ENCODE measurements at places on chromosomes 3 and 15. TPM values are rescaled to one million over a fixed set of nuclear protein-coding genes. Genes with fewer than 3 reads are reported as not detected.

Gene PDCD10
- total RNA-seq = 68.8 TPM

Gene EBLN2
- total RNA-seq = 5.1 TPM

Gene KBTBD13
- not detected for total RNA-seq

Gene GOLGA8S
- 0.49 TPM for total RNA-seq

GRCh38 chr3:144028798-144029411, 57.3 kb downstream of the DIPK2A start:
- no peaks in the 10 kb centered on the region for H3K36me3 ChIP-seq
- H3K27me3 ChIP-seq = peaks cover 23% of the 10 kb centered on the region
- no peak for DNase-seq

DNA sequence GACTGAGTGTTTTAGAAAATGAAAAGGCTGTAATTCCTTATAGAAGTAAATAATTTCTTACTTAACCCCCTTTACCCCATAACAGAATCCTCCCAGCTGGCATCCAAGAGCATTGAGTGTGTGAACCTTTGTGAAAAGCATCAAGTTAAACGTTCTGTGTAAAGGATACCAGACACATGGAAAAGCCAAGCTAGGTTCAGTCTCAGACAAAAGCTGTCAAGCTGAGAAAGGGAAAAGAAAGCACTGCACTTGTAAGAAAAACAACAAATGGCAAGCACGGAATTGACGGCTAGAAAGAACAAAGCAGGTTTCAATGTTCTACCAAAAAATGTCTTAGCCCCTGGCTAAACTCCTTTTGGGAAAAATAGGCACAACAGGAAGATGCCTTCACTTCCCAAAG, 176.5 kb downstream of the FHIT start:
- H3K27me3 ChIP-seq = no peaks in the 10 kb centered on the region
- no peaks in the 10 kb centered on the region for H3K36me3 ChIP-seq
- no peak for DNase-seq
- no peak overlapping the region for H3K4me3 ChIP-seq

- no peak overlapping the region for H3K4me3 ChIP-seq
Observed at GRCh38 chr3:4119119-4119518, 184.1 kb upstream of the SETMAR start.

GRCh38 chr15:101651554-101652097, 555 bp downstream of the TM2D3 start:
- H3K4me3 ChIP-seq = peak overlapping the region; percentile 93
- H3K4me1 ChIP-seq = peaks cover 46% of the 10 kb centered on the region
- H3K36me3 ChIP-seq = peaks cover 14% of the 10 kb centered on the region
- no peak for DNase-seq
- peak overlapping the region; percentile 96 for H3K27ac ChIP-seq
- no peaks in the 10 kb centered on the region for H3K27me3 ChIP-seq

DNA sequence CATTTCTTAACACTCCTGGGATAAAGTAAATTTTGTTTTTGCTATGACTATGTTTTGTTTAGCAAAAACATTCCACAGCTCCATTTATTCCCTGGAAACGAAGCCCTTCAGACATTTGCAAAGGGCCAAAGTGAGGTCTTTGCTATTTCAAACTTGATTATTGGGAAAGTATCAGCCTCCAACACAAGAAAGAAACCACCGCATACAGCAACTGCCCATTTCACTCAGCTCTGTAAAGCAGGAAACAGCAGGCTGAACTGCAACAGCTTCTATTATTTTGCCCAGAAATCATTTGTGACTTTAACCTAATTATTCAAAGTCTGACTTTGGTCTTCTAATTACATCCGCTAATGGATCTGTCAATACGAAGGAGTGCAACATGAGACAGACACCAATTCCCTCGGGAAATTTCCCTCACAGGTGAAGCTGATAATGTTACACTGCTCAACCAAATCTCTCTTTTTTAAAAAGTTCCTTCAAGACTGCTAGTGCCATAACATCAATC, 72.1 kb downstream of the RFTN1 start:
- no peaks in the 10 kb centered on the region for H3K27me3 ChIP-seq
- H3K4me3 ChIP-seq = no peak overlapping the region
- DNase-seq = no peak
- H3K4me1 ChIP-seq = peaks cover 8% of the 10 kb centered on the region
- H3K36me3 ChIP-seq = peaks cover 27% of the 10 kb centered on the region

DNA sequence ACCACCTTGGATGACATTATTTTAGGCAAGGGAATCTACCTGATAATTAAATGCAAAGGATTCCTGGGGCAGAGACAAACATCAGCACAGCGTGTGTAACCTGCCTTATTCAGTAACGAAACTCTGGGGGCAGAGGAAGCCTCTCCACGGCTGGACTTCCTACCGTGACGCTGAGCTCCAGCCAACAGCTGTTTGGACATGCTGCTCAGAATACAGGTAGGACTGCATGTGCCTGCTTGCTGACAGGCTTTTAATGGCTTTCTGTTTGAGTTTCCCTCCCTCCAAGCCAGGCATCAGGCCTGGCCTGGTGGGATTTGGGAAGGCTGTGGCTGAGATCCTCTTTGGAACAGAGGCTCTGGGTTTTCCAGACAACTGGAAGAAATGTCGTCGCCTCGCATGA, 150.6 kb downstream of the ADAMTS17 start:
- no peak for DNase-seq
- H3K27ac ChIP-seq = no peak overlapping the region
- no peaks in the 10 kb centered on the region for H3K4me1 ChIP-seq
- no peaks in the 10 kb centered on the region for H3K36me3 ChIP-seq
- no peak overlapping the region for H3K4me3 ChIP-seq

GRCh38 chr15:80203361-80203885, 48.6 kb downstream of the CTXND1 start:
- no peak overlapping the region for H3K4me3 ChIP-seq
- peaks cover 33% of the 10 kb centered on the region for H3K27me3 ChIP-seq
- no peaks in the 10 kb centered on the region for H3K36me3 ChIP-seq

GRCh38 chr15:42358141-42358540, 1.2 kb upstream of the CAPN3 start:
- no peak overlapping the region for H3K4me3 ChIP-seq
- H3K27ac ChIP-seq = no peak overlapping the region
- no peaks in the 10 kb centered on the region for H3K27me3 ChIP-seq

DNA sequence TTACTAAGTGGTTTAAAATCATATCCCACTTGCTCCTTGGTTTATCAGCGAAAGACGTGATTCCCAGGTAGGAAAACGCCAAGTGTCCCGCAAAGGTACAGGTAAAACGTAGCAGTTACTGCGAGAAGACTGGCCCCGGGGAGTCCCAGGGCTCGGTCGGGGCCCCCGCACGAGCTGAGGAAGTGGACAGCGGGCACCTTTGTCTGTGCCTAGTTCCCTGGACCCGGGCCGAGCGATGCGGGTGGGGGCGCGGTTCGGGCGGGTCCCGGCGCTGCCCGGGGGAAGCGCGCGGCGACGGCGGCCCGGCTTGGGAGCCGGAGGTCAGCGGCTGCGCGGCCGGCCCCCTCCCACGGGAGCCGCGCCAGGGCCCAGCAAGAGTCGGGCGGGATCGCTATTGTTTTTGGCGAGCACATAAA, 864 bp upstream of the NEO1 start:
- peak; percentile 43 for DNase-seq
- H3K27ac ChIP-seq = no peak overlapping the region
- H3K4me1 ChIP-seq = peaks cover 12% of the 10 kb centered on the region
- H3K4me3 ChIP-seq = peak overlapping the region; percentile 74
- peaks cover 44% of the 10 kb centered on the region for H3K27me3 ChIP-seq

DNA sequence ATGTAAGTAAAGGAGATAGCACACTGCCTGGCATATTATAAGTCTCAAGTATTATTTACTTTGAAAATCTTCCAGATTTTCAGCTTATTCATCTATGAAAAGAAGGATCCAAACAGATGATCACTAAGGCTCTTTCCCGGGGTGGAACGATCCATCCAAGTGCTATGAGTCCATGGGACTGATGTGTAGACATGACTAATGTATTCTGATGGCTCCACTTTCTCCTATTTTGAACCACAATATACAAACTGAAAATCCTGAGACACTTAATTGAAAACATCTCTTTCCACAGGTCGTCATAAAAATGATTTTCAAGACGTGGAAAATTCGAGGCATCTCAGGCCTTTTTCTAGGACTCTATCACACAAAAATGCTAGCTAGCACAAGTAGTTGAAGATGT, 33.4 kb upstream of the CHRM5 start:
- no peak overlapping the region for H3K4me3 ChIP-seq
- H3K4me1 ChIP-seq = no peaks in the 10 kb centered on the region
- H3K27me3 ChIP-seq = no peaks in the 10 kb centered on the region

GRCh38 chr3:399647-400046, 203.1 kb downstream of the CHL1 start:
- no peak for DNase-seq
- H3K4me3 ChIP-seq = no peak overlapping the region
- H3K4me1 ChIP-seq = no peaks in the 10 kb centered on the region

GRCh38 chr3:17232442-17232841, 347.7 kb downstream of the PLCL2 start:
- H3K4me3 ChIP-seq = no peak overlapping the region
- H3K36me3 ChIP-seq = peaks cover under 1% of the 10 kb centered on the region
- H3K27me3 ChIP-seq = no peaks in the 10 kb centered on the region
- H3K4me1 ChIP-seq = peaks cover 18% of the 10 kb centered on the region

- H3K4me3 ChIP-seq = peak overlapping the region; percentile 3
- H3K27ac ChIP-seq = peak overlapping the region; percentile 81
- H3K36me3 ChIP-seq = peaks cover 37% of the 10 kb centered on the region
- peaks cover 30% of the 10 kb centered on the region for H3K27me3 ChIP-seq
Observed at GRCh38 chr15:70508561-70509281, 254.6 kb downstream of the UACA start.

DNA sequence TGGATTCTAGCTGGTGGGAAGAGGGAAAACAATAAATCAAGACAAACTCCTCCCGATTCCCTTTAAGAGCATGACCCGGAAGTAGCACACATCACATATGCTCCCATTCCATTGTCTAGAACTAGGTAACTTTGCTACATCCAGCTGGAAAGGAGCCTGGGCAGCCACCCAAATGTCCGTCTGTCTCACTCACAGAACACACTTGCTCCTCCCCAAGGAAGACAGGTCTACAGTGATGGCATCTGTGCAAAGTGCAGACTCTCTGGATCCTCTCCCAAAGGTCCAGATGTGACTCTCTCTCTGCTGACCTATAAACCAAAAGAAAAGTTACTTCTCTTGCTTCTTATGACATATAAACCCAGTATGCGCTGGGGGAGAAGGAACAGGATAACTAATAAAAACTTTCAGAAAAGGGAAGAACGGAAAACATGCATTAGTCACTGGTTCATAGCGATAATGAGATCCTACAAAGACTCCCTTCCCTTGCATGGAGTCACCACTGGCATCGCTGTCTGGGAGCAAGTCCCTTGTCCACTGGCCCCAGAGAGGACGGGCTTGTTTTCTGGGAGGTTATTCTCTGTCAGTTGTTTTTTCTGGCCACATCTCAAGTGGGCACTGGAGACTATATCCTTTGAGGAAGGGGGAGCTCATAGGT, 29.8 kb upstream of the EPHB3 start:
- no peak overlapping the region for H3K4me3 ChIP-seq
- H3K27ac ChIP-seq = no peak overlapping the region
- H3K27me3 ChIP-seq = peaks cover 57% of the 10 kb centered on the region
- peak; percentile 19 for DNase-seq

DNA sequence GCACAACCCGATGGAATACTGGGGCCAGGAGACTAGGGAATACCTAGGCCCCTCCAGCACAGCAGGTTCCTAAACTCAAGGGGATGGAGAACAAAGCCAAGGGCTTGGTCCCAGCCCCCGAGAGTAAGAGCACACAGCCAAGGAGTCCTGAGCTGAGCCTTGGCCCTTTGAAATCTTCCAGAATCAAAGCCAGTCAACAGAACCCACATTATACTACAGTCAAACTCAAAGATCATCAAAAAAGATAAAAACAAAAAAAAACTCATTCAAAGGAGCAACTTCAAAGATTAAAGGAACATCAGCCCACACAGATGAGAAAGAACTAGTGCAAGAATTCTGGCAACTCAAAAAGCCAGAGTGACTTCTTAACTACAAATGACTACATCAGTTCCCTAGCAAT, 217.0 kb downstream of the ISL2 start:
- H3K36me3 ChIP-seq = peaks cover 16% of the 10 kb centered on the region
- no peak for DNase-seq
- no peaks in the 10 kb centered on the region for H3K27me3 ChIP-seq
- H3K27ac ChIP-seq = no peak overlapping the region

GRCh38 chr3:70261283-70261682, 51.2 kb downstream of the MDFIC2 start:
- H3K27ac ChIP-seq = no peak overlapping the region
- no peaks in the 10 kb centered on the region for H3K27me3 ChIP-seq
- DNase-seq = no peak
- no peaks in the 10 kb centered on the region for H3K36me3 ChIP-seq
- H3K4me1 ChIP-seq = no peaks in the 10 kb centered on the region
- H3K4me3 ChIP-seq = no peak overlapping the region

DNA sequence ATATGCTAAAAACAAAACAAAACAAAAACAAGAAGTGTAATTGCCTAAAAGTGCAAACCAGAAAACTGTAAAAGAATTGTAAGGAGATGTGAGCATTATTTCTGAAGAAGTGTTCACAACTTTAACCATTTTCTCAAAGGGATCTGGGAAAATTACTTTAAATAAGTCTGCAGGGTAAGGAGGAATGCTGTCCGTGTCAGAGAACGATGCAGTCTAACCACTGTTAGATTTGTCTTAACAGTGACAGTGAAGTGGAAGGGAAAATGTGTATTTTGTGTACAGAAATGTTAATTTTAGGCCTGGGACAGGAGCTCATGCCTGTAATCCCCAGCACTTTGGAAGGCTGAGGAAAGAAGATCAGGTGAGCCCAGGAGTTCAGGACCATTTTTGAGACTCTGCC, 95.7 kb downstream of the DLG1 start:
- H3K4me3 ChIP-seq = no peak overlapping the region
- no peak overlapping the region for H3K27ac ChIP-seq
- no peaks in the 10 kb centered on the region for H3K27me3 ChIP-seq
- no peak for DNase-seq
- peaks cover 7% of the 10 kb centered on the region for H3K4me1 ChIP-seq

DNA sequence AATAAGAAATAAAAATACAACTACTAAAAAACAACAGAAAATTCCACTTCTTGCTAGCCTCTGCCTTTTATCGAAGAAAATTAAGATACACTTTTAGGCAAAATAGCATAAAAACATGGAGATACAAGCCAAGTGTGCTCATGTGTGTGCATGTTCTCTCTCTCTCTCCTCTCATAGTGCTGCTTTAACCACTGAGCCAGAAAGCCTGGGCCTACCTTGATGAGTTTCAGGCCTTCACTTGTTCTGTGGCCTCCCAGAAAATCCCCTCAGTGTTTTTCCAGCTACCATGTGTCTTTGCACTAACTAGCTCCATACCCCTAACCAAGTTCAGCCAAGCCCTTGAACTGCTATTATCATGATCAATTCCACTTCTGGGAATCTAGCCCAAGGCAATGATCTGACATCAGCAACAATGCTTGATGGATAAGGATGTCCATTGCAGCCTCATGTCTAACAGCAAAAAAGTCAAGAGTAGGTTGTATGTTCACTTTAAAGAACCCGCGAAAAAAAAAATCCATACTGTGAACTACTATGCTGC, 18.1 kb downstream of the CYP11A1 start:
- DNase-seq = no peak
- peaks cover 19% of the 10 kb centered on the region for H3K27me3 ChIP-seq
- peaks cover 2% of the 10 kb centered on the region for H3K4me1 ChIP-seq
- no peaks in the 10 kb centered on the region for H3K36me3 ChIP-seq

- DNase-seq = no peak
- H3K27ac ChIP-seq = no peak overlapping the region
- H3K4me3 ChIP-seq = no peak overlapping the region
- H3K27me3 ChIP-seq = no peaks in the 10 kb centered on the region
- peaks cover 72% of the 10 kb centered on the region for H3K36me3 ChIP-seq
Observed at GRCh38 chr3:170098753-170099152, 61.0 kb downstream of the GPR160 start.
